GM23248 (cell line): ENCODE measurements at places on chromosomes 4 and X. TPM values are rescaled to one million over a fixed set of nuclear protein-coding genes. Genes with fewer than 3 reads are reported as not detected.
A peak's percentile ranks its signal among the peaks of the same experiment; 100 is the strongest.

GRCh38 chr4:114398410-114398809, 200.2 kb upstream of the UGT8 start:
- no peak for DNase-seq
- no peaks in the 10 kb centered on the region for H3K4me1 ChIP-seq
- H3K4me3 ChIP-seq, result no peak overlapping the region
- H3K36me3 ChIP-seq, result no peaks in the 10 kb centered on the region
- peaks cover 59% of the 10 kb centered on the region for H3K27me3 ChIP-seq

DNA sequence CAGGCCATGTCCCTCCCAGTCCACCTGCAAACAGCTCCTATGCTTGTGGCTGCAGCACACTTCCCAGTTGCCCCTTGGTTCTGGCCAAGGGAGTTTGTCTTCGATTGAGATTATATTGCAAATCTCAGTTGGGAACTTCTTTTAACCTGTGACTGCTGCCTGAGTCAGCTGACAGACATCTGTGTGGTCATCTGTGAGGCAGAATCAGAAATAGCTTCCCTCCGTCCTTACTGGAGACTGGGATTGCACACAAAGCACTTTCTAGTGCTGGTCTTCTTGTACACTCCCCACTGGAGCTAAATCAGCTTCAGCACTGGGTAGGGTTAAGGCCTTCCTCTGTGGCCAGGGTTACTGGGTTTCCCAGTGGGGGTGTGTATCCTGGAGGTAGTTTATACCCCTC, 34.3 kb downstream of the ZNF330 start:
- H3K36me3 ChIP-seq, result no peaks in the 10 kb centered on the region
- no peak overlapping the region for H3K27ac ChIP-seq
- H3K4me1 ChIP-seq, result no peaks in the 10 kb centered on the region

EREG gene
- total RNA-seq, result 4.2 and 4.4 TPM in 2 replicates

DNA sequence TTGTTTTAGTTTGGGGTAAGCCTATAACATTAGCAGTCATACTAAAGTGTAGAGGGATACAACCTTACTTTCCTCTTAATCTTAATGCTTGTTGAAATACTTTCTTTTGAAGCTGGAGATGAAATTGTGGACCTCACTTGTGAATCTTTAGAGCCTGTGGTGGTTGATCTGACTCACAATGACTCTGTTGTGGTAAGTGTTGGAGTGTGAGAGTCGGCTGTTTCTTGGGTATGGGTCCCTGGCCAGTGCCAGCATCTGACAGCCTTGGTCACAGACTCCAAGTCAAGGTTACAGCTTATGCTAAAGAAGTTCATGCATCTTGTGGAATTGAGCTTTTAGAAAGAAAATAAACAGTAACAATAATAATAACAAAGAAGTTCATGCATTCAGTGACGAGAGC, 31.6 kb downstream of the RNF4 start:
- peak; percentile 35 for DNase-seq
- no peaks in the 10 kb centered on the region for H3K27me3 ChIP-seq
- H3K36me3 ChIP-seq, result peaks cover 49% of the 10 kb centered on the region
- no peak overlapping the region for H3K27ac ChIP-seq
- no peak overlapping the region for H3K4me3 ChIP-seq

DNA sequence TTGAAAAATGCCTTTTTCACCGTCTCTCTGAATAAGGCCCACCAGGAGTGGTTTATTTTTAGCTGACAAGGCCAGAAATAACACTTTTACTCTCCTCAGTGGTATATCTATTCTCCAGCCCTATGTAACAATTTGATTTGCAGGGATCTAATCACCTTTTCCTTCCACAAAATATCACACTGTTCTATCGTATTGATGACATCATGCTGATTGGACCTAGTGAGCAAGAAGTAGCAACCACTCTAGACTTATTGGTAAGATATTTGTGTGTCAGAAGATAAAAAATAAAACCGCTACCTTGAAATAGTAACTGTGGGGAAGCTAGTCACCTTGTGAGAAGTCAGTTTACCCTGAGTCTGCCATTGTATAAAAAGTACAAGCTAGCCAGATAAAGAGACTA, 27.7 kb downstream of the AGTR2 start:
- H3K27me3 ChIP-seq, result no peaks in the 10 kb centered on the region
- H3K36me3 ChIP-seq, result no peaks in the 10 kb centered on the region
- no peaks in the 10 kb centered on the region for H3K4me1 ChIP-seq
- no peak overlapping the region for H3K27ac ChIP-seq
- no peak for DNase-seq
- no peak overlapping the region for H3K4me3 ChIP-seq
